Esophagus mucosa (tissue), 1 donor: ENCODE measurements at places on chromosomes 1 and 21. TPM values are rescaled to one million over a fixed set of nuclear protein-coding genes. Genes with fewer than 3 reads are reported as not detected.

The CASZ1 gene
- total RNA-seq: 22.8 TPM

The SELENBP1 gene
- total RNA-seq: 14.0 TPM

The GRIK3 gene
- total RNA-seq: 0.04 TPM

The HSD3B1 gene
- not detected for total RNA-seq

The BCL10 gene
- 52.1 TPM for total RNA-seq

The TAS1R1 gene
- total RNA-seq: not detected

The LRRC8B gene
- 19.6 TPM for total RNA-seq

The CHRM3 gene
- 0.68 TPM for total RNA-seq

The BSND gene
- not detected for total RNA-seq

The CACNA1E gene
- 0.04 TPM for total RNA-seq

The MMEL1 gene
- 2.3 TPM for total RNA-seq

The TTC22 gene
- total RNA-seq: 113 TPM

The THEM5 gene
- 0.32 TPM for total RNA-seq

The C8B gene
- total RNA-seq: not detected

The ATP6V1G3 gene
- not detected for total RNA-seq

The TP73 gene
- 5.2 TPM for total RNA-seq

The ZNF692 gene
- 16.6 TPM for total RNA-seq

The COL8A2 gene
- total RNA-seq: 2.7 TPM

The FAM177B gene
- total RNA-seq: 0.64 TPM

The AQP10 gene
- not detected for total RNA-seq

The LZIC gene
- 24.6 TPM for total RNA-seq
